Sigmoid colon (tissue), 7 donors: ENCODE measurements at places on chromosomes 11 and 22. TPM values are rescaled to one million over a fixed set of nuclear protein-coding genes. Genes with fewer than 3 reads are reported as not detected.

GRCh38 chr11:90434858-90435257 lies 212.0 kb upstream of the CHORDC1 start:
- H3K4me1 ChIP-seq = no peaks in the 10 kb centered on the region
- DNase-seq = no peak
- H3K27me3 ChIP-seq = no peaks in the 10 kb centered on the region
- H3K36me3 ChIP-seq = no peaks in the 10 kb centered on the region
- no peak overlapping the region for H3K27ac ChIP-seq

- H3K4me1 ChIP-seq = no peaks in the 10 kb centered on the region
- DNase-seq = no peak
- no peak overlapping the region for H3K4me3 ChIP-seq
- no peak overlapping the region for H3K27ac ChIP-seq
- H3K36me3 ChIP-seq = no peaks in the 10 kb centered on the region
Observed at GRCh38 chr11:16402654-16403447, 46.5 kb upstream of the SOX6 start.

DNA sequence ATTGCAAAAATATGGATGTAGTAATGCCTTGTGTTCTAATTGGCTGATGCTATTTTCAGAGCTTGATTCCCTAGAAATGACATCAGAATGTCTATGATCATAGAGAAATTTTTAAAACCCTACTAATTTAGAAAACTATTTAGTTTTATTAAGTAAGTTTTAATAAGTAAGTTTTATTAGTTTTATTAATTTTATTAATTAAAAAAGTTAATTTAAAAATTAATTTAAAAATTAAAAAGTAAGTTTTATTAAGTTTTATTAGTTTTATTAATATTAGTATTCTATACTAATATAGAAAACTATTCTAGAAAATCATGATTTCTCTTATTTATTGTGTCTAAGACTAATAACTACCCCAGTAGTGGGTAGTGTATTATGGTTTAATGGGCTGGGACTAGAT lies 8.2 kb downstream of the HORMAD2 start:
- no peak for DNase-seq
- H3K4me1 ChIP-seq = no peaks in the 10 kb centered on the region
- H3K36me3 ChIP-seq = no peaks in the 10 kb centered on the region
- H3K4me3 ChIP-seq = no peak overlapping the region
- H3K27ac ChIP-seq = no peak overlapping the region

HSCB gene
- polyA plus RNA-seq = 19.5 TPM

BIRC3 gene
- 84.8 TPM for polyA plus RNA-seq
